Activated naive CD4-positive, alpha-beta T cell (primary cell): ENCODE measurements at places on chromosomes 7 and 10.

- DNase-seq = no peak
Observed at GRCh38 chr7:43317075-43317474, 204.6 kb downstream of the HECW1 start.

- peak; percentile 58 for DNase-seq
Observed at GRCh38 chr10:90857635-90858460, at the start of gene HTR7. TSS of gene HTR7 (minus strand) at chr10:90858039. CDS start at chr10:90857671, 368 bp downstream.

DNA sequence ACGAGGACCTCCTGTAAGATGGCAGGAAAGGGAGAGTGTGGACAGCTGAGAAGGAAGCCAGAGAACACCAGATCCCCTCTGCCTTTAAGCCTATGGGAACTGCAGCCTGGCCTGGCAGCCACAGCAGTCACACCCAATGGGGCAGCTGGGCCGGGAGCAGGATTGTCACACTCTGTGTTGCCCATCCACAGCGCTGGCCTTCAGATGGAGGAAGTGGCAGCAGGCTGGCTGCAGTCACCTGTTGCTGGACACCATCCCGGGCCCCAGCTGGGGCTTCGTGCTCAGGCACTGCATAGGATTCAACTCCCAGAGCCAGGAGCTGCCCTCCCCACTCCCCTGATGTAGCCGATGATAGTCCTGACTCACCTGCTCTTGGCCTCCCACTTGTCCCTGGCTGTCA is 114.4 kb downstream of the COL13A1 start:
- DNase-seq = no peak

DNA sequence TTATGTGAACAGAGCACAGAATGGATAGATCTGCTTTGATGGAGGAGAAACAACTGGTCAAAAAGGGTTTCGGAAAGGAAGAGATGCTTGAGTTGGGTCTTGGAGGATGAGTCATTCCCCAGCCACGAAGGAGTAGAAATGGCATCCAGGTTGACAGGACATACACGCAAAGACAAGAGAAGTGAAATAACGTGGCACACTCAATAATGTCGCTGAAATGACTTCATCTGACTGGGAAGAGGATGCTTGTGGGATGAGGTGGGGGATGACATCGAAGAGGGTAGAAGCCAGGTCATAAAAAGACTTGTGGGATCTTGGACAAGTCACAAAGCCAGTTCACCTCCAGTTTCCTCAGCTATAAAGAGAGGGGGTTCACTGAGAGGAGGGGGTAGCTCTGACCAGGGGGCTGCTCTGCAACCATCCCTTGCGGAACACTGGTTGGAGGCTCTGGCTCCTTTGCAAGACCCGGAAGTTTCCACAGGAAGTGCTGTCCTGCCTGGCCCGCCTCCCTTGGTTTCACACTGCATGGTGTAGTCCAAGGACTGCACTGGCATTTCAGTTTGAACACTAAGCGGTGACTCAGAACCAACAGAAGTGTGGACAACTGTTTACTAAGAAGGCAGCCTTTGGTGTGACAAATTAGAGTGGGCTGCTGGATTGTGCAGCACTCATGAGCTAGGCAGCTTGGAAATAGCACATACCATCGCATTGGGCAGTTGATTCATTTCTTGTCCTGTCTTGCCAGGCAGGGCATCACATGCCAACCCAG is 189.9 kb upstream of the ADO start:
- DNase-seq = no peak

GRCh38 chr7:20793694-20794394 is 7.2 kb upstream of the SP8 start:
- no peak for DNase-seq

DNA sequence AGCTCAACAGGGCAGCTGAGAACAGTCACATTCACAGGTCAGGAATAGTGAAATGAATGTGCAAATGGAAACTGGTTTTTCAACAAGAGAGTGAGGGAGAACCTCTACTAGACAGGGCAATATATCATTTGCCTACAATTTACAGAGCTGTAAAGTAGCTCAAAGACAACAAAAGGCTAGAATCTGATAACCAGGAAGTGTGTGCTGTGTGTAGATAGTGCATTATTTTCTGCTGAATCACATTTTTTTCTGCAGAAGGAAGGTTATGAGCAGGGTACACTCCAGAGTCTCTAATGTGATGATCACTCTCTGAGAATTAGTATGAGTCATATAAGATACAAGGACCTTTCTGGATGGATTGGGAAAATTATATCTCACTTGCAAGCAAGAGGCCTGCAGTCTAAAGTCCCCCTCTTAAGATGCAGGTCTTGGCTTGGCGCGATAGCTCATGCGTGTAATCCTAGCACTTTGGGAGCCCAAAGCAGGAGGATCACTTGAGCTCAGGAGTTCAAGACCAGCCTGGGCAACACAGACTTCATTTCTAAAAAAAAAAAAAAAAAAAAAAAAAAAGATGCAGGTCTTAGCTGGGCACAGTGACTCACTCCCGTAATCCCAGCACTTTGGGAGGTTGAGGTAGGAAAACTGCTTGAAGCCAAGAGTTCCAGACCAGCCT is 59.9 kb upstream of the COBL start:
- DNase-seq = no peak

GRCh38 chr7:69184339-69184738 is 413.9 kb upstream of the AUTS2 start:
- no peak for DNase-seq

- no peak for DNase-seq
Observed at GRCh38 chr7:6168477-6168868, 104.0 kb downstream of the CYTH3 start.

DNA sequence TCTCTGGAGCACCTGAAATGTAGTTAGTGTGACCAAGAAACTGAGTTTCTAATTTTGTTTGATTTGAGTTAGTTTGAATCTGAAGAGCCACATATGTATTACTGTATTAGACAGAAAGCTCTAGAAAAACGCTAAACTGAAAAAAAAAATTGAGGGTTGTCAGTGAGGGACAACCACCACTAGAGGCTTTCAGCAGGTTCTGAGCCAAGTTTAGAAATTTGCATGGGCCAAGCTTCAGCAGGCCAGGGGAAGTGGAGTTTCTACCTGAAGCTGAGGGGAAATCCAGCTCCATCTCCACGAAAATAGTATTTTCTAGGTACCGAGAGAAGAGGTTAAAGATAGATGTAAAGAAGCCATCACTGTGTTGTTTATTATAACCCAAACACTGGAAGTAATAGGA is 77.9 kb upstream of the PLXNA4 start:
- no peak for DNase-seq

- DNase-seq = no peak
Observed at GRCh38 chr10:23780331-23780730, 341.5 kb downstream of the OTUD1 start.
